NCI-H1105 treated with DMSO at 0.1 percent for 48 hours (cell line): ENCODE measurements at places on chromosomes 5 and 9.
A peak's percentile ranks its signal among the peaks of the same experiment; 100 is the strongest.

DNA sequence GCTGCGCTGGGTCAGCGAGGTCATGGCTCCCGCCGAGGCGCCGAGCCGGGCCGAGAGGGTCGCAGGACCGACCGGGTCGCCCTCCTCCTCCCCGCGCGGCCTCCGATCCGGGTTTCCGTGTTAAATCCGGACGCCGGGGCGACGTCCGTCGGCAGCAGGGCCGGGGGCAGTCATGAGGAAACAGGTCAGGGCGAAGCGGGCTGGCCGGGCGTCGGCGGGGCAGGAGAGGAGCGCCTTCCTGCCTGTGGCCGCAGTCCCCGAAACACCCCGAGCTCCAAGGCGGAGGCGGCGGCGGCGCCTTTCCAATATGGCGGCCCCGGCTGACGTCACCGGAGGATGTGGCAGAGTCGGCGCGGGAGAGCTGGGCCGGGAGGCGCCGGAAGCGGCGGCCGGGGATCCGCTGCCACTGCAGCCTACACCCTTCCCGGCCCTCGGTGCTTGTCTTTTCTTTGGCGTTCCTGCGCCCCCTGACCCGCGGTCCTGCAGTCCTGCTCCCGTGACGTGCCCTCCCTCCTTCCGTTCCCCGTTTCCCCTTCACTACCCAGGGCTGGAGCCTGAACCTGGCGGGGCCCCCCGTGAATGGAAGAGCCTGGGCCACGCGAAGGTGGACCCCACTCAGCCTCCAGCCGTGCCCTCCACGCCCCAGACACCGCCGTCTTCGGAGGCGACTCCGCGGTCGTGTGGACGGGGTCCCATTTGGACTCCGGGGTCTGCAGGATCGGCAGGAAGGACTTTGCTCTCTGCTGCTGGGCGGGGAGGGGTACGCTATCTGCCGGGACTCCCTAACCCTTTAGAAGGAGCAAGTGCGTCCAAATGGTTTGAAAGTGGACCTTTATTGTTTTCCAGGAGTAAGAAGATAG is at the start of gene GOLPH3:
GOLPH3 (minus strand) TSS at position 309 of the 860 bp plus-strand sequence; CDS start at position 24, 285 bp downstream.
- peak; percentile 86 for DNase-seq

DNA sequence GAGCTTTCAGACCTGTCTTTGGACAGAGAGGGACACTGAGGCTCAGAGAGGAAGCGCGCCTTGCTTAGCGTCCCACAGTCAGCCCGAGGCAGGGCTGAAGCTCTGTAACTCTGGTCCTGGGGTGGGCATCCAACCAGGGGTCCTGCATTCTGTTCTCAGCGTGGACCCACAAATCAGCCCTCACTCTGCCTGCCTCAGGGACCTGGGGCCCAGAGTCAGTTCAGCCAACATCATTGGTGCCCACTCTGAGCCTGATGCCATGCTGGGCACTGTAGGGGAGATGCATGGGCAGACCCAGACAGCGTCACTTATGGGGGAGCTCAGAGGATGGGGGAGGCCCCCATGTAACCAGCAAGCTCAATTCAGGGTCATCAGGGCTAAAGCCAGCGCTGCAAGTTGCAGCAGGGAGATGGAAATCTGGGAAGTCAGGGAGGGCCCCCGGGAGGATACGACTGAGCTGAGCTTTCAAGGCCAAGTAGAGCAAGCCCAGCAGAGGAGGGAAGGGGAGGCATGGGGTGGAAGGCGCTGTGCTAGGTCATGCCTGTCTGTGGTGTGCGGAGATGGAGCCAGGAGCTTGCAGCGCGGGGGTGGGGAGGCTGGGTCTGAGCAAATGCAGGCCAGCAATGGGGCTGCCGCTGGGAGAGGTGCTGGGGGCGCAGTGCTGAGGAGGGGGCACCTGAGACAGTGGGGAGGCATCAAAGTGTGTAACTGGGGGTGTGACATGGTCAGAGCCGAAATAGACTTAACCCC is 21.1 kb downstream of the CORO2A start:
- DNase-seq = no peak

DNA sequence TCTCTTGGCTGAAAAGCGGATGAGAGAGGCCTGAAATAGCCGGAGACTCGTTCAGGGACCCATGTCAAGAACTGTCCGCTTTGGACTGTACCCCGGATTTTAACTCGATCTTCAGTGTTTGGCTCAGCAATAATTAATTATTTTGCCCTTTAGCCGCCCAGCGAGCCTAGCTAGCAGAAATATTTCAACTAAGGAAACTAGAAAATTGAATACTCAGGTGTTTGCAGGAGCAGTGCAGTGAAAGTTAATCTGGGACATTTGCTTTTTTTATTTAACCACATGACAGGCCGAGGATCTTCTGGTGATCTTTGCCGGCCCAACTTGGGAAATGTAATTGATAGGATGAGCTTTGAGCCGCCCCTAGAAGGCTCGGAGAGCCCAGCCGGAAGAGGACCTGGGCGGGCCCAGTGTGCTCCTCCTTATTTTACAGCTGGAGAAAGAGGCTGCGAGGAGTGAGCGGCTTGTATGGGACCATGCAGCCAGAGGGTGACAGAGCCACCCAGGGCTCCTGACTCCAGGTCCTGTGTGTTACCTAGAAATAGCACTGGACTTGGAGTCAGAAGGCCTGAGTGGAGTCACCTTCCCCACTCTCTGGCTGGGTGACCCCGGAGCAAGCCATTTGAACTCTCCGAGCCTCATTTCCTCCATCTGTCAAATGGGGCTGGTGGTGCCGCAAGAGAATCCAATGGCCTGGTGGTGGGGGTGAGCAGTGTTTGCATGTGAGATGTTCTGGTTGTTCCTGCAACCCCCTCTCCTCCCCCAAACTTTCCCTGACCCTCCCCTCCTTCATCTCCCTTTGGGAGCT is 2.4 kb downstream of the PPARGC1B start:
- DNase-seq = no peak

DNA sequence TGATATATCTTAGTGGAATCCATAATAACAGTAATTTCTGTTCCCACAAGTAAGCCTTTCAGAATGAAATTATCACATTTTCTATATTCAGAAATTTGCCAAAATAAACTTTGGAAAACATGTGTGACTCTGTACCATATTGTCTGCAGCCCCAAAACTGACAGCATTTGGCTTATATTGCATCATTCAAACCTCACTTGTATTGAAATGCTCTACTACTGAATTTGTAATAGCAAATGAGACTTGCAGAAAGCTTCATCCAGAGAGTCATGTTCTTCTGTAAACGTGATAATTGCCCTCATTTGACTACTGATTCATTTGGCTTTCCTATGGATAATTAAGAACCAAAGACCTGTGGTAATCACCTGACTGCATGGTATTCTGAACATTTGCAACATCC is 1249.5 kb upstream of the CDH18 start:
- DNase-seq = peak; percentile 24

DNA sequence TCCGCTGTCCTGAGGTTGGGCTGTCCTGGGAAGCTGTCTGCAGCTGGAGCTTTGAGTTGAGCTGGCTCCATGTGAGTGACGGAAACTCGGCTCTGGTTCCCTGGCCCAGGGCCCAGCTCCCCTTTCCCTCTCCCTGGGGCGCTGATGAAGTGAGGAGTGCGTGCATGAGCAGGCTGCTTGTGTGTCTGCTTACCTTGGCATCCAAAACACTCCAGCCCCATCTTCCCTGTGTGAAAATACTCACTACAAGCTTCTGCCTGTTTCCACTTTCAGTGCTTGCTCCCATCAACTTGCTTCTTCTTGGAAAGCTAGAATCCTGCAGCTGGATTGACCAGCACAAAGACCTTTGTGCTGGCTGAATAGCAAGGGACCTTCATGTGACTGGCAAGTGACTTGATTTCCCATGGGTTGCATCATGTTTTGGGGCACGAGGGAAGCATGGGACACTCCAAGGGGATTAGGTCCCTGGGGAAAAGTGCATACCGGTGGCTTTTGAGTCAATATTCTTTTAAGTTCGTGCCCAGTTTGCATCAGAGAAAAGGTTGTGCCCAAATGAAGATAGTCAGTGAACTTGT is 198.1 kb downstream of the GADD45G start:
- peak; percentile 13 for DNase-seq

GRCh38 chr9:70285246-70285645 is 26.5 kb downstream of the SMC5 start:
- no peak for DNase-seq

GRCh38 chr5:28808967-28809810 is 1770.8 kb upstream of the CDH9 start:
- DNase-seq = no peak

GRCh38 chr9:104750185-104750767 is 2.8 kb downstream of the NIPSNAP3A start:
- no peak for DNase-seq

DNA sequence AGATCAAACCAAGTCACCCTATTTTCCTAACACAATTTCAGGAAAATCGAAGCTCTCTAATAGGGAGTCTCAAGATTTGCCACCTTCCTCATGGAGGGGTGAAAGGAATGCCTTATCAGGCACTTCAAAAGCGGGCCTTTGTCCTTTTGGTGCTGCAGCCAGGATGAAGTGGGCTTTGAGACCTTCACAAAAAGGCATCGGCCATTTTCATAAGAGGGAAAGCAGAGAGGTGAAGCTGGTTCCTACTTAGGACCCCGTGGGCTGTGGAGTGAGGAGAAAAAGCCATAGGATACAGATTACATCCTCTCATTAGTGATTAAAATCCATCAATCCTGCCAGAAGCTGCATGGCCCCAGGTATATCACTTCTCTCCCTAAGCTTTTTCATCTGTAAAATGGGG is 859 bp downstream of the CDKN2AIPNL start:
- no peak for DNase-seq

GRCh38 chr9:7827792-7828191 is 28.2 kb upstream of the DMAC1 start:
- no peak for DNase-seq

DNA sequence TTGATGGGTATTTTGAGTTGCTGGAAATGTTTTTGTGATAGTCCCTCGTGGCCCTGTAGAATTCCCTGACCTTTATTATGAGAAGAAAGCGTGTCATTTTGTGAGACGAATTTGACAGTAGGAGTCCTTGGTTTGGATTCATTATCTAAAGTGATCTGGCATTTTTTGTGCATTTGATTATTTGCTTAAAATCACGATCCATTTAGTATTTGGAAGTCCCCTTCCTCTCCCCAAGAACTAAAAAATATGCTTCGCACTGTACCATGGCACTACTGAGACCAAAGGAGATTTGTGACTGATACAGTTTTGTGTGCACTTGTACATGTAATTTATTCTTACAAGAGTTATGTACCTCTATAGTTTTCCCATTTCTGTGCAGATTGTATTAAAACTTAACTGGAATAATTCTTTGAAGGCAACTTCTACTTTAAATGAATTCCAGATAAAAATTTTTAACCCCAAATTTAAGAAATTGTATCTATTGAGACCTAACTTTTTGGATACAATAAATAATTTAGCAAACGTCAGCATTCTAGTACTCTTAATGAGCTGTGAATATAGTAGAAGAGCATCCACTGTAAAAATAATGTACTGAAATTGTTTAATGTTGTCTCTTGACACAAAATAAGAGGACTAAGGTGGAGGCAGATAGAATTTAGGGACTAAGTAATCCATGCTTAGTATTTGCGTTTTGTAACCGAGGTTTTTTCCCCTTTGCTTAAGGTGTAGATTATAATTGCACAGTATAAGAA is 2.1 kb downstream of the MAP3K1 start:
- DNase-seq = no peak

DNA sequence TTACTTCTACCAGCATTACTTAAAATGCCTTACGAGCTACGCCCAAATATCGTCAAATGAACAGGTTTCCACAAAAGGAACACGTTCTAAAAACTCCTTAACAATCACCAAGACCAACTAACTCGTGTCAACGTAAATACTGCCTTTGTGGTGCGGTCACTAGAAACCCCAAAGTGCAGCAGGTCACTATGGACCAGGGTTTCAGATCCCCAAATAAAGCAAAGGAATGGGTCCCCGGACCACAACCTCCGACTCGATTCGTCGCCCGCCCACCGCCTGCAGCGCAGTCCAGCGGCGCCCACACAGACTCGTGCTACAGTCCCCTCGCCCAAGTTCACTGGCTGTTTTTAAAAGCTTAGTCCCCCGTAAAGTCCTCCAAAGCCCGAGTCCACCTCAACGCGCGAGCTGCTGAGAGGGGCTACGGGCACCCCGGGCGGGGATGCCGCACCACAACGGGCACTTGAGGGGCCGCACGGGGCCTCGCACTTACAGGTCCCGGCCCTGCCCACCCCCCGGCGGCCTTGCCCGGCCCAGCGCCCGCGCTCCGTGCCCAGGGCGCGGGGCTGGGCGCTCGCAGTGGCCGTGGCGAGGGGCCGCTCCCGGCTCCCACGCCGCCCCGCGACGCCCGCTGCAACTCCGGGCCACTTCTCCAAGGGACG is 1.1 kb downstream of the NFIB start:
- no peak for DNase-seq

DNA sequence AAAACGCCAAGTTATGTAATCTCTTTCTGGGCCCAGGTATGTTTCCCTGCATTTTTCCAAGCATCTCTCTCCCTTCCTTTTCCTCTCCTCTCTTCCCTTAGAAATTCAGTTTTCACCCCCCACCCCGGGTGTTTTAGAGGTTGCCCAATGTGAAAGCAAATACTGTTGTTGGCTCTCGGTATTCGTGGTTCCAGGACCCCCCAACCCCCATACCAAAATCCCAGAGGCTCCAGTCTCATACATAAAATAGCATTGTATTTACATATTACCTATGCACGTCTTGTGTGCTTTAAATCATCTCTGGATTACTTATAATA is 48.8 kb downstream of the ACER2 start:
- no peak for DNase-seq

GRCh38 chr9:37293664-37294524 is 128.6 kb upstream of the GRHPR start:
- DNase-seq = peak; percentile 49

DNA sequence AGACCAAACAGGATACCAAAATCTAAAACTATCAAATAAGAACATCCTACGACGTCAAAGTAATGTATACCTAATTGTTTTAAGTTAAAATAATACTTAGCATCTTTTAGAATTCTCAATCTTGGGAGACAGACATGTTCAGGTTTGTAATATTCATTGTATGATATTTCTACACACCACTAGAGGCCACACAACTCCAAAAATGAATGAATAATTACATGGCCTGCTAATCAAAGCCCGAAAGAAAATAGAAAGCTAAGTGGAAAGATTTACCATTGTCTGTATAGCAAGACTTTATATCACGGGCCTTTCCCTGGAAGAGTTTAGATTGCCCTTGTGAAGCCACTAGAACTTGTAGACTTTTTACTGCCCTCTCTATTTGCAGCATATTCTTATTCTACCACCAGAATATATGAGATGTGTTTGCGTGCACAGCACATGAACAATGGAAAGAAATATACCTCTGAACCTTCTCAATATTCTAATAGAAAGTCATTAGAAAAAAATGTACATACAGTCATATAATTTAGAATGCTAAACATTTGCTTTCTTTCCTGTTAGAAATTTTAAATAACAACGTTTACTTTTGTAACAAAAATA is 380.1 kb upstream of the NUDT12 start:
- DNase-seq = no peak
